Fibroblast of lung (primary cell): ENCODE measurements at places on chromosomes 7 and 10. TPM values are rescaled to one million over a fixed set of nuclear protein-coding genes. Genes with fewer than 3 reads are reported as not detected.

The SPDYE11 gene
- polyA plus RNA-seq: not detected in 2 replicates

GRCh38 chr10:28991333-28992270, 297.3 kb upstream of the LYZL1 start:
- peak; percentile 47 for DNase-seq

GRCh38 chr10:48606530-48607355, 1.9 kb upstream of the ARHGAP22 start:
- peak; percentile 97 for DNase-seq

DNA sequence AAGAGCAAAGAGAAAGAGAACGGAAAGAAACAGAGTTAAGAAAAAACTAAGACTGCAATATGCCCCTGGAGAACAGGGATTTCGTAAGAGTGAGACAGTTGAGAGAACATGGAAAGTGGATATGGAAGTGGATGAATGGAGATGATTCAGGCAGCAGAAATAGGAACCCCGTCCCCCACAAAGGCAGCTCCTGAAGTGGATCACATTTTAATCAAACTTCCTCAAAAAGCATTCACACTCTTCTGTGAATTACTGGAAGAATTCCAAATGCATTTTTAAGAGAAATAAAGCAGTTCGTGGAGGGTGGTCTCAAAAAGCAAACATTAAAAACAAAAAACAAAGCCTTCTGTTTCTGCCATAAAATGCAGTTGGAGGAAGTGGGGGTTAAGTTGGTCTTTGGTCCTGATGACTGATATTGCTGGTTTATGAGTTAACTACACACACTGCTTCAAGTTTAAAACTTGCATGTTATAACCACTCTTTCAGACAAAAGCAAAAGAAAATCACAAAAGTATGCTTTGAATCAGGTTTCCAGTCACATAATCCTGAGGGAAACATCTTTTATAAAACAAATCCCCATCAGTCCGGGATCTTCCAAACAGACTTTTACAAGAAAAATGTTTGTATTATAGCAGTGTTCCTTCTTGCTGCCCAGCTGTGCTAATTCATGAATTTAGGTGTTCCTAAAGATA, 214.3 kb downstream of the FANK1 start:
- DNase-seq: peak; percentile 57

DNA sequence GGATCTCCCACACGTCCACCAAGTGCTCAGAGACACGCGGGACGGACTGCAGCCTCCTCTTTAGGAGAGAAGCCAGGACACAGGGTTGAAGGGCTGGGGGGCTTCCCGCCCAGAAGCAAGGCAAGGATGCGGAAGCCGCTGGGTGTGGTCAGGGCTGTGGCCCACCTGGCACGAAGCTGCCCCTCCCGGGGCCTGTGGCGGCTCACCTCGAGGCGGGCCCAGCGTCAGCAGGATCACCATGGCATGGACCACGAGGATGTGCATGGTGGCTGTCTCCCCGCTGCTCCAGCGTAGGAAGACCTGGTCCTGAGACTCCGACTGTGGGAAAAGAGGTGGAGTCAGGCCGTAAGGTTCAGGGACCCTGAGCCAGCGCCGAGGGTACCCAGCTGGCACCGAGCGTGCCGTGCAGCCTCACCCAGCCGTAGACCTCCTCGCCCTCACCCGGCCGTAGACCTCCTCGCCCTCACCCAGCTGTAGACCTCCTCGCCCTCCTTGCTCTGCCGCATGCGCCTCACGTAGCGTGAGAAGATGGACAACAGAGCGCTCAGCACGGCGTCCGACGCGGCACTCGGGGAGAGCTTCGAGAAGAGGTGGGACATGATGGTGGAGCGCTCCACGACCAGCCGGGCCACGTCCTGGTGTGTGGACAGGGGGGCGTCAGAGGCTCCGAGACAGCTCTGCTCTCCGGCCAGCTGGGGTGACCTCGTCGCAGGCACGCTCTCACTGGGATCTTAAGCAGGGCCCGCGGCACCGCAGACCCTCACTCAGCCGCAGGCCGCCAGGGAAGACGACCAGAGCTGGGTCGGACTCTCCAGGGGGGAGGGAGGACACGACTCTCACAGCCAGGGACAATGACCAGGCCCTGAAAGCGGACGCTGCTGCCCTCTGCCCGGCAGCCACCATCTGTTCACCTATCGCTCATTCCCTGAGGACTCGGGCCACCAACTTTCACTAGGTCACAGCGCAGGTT, 20.4 kb downstream of the INTS1 start:
- no peak for DNase-seq

- no peak for DNase-seq
These were observed 40.1 kb downstream of the ZNF467 start for GRCh38 chr7:149733131-149733923.

DNA sequence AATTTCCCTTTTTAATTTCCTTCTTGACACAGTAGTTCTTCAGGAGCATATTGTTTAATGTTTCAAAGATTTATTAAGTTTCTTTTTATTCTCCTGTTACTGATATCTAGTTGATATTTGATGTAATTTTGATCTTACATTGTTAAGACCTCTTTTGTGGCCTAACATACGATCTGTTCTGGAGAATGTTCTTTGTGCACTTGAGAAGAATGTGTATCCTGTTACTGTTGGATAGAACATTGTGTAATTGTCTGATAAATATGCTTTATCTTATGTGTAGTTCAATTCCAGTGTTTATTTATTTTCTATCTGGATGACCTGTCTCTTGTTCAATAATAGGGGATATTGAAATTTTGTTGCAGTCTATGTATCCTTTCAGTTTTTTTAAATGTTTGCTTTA, 106.7 kb downstream of the ITGB1 start:
- peak; percentile 2 for DNase-seq

DNA sequence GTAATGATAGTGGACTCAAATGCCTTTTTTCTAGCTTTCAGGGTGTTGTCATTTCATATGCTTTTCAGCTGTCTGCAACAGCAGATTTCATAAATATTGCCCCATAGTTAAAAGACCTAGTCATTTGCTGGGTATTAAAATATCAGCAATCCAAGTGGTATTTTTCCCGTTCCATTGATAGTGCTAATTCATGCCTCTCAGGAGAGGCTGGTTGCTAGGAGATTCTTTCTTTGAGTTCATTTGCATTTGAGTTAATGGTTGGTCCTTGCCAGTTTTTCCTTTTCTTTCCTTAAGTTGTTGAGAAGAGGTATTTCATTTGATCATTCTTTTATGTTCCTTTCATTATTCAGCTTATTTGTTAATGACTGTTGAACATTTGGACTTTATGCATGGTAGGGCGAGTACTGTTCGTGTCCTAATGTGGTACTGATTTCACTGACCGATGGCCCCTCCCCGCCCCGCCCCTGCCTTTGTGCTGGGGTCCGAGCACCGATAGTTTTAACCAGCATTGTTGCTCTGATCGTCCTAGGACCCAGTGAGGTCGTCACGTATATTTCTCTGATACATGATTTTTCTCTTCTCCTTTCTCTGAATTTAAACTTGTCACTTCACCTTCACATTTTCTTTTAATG, 128.6 kb downstream of the CCNY start:
- DNase-seq: peak; percentile 73

- no peak for DNase-seq
These were observed 231.4 kb downstream of the BMPER start for GRCh38 chr7:34136698-34137097.
